KG1 (cell line): ENCODE measurements at places on chromosomes 2 and 18.
A peak's percentile ranks its signal among the peaks of the same experiment; 100 is the strongest.

- no peak for DNase-seq
Observed at GRCh38 chr2:73111073-73112025, 1.4 kb downstream of the RAB11FIP5 start.

DNA sequence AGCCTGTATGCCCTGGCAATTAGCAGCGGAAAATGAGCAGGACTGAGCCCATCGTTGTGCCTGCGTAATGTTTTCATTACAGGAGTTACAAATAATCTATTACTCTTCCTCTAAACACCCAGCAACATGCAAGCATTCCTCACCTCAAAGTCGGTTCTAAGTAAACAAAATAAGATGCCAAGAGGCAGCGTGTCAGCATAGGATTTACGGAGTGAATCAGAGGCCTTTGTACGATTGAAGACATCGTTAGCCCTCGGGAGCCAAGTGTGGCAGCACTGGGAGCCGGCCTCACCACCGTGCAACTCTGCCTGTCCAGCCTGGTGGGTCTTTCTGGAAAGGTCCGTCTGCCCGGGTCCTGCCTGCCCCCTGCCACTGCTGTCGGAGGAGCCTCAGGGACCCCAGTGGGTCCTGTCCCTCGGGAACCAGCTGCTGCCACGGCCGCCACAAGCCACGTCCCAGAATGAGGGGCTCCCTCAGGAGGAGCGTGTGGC lies 80.1 kb upstream of the CTDP1 start:
- no peak for DNase-seq

- no peak for DNase-seq
Observed at GRCh38 chr2:230216489-230216888, 3.3 kb downstream of the SP110 start.

- DNase-seq = no peak
Observed at GRCh38 chr18:26941584-26941983, 76.1 kb upstream of the AQP4 start.

GRCh38 chr2:6089474-6089873 lies 397.3 kb downstream of the SOX11 start:
- no peak for DNase-seq

DNA sequence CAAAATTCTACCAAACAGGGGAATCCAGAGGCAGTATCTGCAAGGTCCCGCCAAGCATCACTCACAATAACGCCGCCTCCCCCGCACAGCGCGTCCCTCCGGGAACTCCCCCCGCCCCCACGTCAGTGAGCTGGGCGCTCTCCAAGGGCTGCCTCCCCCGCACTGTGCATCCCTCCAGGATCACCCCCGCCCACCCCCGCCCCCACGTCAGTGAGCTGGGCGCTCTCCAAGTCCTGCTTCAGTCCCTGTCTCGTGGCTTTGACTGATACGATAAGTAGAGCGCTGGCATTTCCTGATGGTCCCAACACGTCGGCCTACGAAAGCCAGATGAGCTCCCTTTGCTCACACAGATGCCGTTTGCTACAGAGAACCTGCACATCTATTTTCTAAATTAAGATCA lies 130.7 kb upstream of the TPO start:
- DNase-seq = no peak

DNA sequence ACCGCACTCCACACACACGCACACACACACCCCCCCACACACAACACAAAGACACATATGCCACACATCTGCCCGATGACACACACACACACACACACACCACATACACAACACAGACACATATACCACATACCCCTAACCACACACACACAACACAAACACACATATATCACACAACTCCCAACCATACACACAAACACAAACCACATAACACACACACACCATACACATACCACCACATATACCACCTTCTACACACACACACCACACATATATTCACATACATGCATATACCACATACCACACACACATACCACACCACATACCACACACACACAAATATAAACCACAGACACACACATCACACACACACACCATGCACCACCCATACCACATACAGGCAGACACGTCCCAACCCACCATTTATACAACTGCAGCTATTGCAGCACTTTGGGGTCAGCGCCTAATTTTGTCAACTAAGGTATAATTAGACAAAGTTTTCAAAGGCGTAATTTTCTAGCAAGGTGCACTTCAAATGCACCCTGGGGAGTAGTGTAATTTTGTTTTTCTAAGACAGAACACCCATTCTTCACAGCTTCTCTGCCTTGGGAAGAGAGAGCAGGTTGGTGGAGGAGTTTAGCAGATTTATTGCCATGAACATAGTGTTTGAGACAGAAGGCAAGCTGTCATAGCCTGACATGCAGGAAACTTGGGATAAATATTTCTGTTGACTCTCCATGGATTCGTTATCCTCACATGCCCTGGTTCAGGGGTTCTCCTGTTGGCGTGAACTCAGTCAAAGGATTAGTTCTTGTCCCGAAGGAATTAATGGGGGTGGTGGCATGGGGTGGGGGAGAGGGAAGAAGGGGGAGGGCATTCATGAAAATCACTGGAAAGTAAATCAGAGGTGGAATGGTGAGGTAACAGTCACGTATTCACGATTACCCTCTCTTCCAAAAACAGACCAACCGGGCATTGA lies 416.1 kb downstream of the LPIN1 start:
- DNase-seq = no peak

DNA sequence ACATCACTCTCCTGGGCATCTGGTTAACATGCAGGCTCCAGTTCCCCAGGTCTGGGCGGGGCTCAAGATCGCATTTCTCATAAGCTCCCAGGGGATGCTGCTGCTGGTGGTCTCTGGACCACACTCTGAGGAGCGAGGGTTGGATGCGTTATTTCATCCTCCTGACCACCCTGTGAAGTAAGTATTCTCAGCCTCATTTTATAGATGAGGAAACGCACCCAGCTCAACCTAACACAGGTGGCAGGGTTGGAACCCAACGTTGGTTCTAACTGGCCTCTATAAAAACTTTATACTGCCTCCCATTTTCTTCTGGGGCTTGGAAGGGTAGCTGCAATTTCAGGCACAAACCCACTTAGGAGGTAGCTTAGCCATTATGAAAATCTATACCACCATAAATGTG lies 120.5 kb downstream of the FAM210A start:
- DNase-seq = no peak

DNA sequence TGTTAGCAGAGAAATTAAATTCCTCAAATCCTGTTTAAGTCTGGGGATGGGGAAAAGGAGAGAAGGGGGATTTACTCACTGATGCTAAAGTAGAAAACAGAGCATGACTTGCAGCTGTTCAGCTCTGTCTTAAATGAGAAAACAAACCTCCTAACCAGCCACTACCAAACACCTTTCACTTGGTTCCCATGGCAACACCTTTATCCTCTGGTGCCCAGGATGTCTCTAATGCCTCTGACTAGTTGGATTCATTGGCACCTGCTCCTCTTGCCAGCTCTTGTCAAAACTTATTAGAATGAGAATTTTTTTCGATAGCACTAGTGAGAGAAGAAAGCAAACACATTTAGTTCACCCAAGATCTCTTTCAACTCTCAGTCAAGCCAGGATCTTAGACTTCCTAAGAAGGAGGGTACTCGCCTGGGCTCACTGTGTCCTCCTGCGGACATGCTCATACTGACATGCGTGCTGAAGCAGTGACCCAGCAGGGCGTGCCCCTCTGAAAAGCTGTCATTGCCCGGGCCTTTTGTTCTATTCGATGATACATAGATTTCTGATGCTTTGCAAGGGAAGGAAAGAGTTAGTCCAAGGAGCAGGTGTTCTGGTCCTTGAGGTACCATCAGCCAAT lies 656.0 kb upstream of the CELF4 start:
- no peak for DNase-seq

GRCh38 chr2:234680688-234681619 lies 184.1 kb upstream of the ARL4C start:
- DNase-seq = no peak

GRCh38 chr2:229463841-229464346 lies 192.8 kb upstream of the PID1 start:
- no peak for DNase-seq

DNA sequence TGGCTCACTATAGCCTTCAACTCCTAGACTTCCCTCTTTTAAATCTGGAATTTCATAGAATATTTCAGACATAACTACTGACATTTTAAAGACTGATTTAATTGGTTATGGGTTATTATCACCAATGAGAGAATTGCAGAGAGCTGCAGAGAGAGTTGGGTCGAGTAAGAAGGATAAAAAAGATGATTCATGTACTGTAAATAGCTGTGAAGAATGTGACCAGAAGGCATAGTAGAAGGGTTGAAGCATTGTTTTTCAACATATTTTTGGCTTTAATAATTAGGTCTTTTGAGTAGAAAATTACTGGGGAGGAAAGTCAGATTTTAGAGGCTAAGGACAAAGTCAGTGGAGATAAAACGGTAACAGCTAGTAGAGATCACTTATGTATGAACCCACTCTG lies 503.2 kb upstream of the SLC8A1 start:
- DNase-seq = no peak

- DNase-seq = no peak
Observed at GRCh38 chr18:79404567-79404910, 8.8 kb downstream of the NFATC1 start.

DNA sequence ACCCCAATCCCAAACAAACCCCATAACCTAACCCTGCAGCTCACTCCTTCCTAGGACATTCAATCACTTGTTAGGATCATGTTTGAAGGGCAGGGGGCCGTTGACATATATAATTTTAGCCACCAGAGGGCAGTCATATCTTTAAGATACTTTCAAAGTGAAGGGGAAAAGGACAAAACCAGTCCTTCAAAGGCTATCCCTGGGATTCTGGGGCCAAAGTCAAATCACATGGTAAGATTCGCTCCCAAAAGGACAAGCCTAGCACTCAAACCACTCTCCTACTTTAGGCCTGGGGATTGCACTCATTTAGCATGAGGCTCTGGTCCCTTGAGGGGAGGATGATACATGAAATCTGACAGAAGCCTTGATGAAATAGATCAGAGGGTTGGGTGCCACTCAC lies 44.6 kb downstream of the HAUS1 start:
- DNase-seq = peak; percentile 29

- DNase-seq = no peak
Observed at GRCh38 chr18:55444536-55444935, 143.5 kb downstream of the TCF4 start.

DNA sequence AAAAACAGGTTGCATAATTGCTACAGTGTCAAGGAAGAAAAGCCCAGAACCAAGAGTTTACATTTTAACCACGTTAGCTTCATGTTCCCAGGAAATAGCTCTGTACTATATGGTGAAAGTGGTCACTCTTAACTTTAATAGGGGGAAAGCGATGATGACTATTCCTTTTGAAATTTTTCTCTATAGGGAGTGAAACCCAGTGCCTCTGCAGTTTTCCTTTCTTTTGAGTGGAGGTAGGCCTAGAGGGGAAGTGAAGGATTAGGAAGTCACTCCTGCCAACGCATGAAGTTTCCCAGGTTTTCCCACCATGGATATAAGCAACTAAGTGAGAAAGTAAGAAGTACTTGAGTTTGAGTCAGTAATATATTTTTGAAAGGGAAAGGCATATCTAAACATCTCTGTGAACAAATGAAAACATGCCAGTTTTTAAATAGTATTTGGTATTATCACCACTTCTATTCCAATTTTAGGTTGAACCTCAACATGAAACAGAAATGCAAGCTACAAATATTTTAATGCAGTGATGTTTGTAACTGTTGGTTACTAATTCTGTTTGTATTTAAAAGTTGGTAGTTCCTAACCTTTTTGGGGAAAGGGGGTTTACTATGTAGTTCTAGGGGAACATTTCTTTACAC lies 91.9 kb downstream of the VRK2 start:
- DNase-seq = no peak

DNA sequence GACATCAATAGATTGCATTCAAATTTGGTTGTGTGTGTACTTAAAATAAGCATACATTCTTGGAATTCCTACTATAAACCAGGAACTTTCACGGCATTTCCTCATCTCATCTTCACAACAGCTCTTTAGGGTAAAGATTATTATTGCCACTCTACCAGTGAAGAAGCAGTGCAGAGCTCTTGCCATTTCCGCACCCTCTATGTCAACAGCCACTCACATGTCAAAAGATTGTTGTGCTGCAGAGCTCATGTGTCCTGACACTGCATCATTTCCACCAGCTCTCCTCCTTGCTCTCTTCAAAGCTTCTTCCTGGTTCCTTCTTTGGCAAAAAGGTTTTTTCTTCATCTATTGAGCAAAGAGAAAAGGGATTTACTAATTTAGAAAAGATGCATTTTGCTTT lies 26.5 kb upstream of the L3MBTL4 start:
- no peak for DNase-seq

DNA sequence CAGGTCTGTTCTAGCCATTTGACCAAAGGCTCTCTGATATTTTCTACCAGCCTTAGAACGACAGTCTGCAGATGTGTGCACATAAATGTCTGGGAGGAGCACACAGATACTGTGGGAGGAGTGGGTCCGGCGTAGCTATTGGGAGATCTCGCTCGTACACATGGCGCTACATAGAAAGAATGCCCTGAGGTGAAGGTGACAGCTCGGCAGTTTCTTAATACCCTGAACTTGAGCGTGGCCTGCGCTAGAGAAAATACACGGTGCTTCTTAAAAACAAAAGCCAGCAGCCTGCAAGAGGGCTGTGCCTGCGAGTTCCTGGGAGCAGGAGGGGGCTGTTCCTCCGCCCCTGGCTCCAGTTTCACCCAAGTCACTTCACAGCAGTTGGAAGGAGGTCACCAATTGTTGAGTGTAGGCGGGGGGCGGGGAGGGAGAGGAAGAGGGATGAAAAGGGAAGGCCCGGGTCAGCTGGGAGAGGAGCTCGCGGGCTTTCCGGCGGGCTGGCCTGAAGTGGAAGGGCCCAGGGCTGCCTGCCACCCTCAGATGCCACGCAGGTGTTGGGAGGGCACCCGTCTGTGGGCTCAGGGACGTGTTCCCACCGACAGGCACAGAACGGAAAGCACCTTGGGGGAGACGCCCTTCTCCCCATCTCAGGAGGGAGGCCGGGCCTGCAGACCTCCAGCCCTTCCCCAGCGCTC lies 124.7 kb upstream of the ZNF516 start:
- DNase-seq = no peak

DNA sequence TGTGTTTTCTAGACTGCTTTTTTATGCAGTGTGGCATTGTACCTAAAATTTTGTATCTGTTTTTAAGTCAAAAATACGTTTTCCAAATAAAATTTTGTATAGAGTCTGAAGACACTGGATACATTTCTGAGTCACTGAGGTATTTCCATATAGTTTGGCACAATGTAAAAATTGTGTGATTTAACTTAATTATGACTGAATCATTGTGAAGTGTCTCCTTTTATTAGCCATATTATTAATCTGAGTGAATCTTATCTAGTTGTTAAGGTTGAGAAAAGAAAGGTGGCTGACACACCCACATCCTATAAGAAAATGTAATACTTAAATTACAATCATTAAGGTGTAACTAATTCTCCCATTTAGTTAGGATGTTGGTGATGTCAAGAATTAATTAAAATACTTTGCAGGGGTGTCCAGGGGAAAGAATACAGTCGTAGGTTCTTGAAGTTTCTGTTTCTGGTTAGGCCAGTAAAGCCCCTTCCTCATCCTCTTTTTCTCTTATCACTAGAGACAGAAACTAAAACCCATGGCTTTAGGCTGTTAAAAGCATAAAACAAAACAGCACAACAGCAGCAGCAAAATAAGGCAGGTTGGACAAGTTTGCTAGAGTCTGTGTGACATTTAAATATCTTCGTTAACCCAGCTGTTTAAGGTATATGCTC lies 71.6 kb downstream of the UBE2E3 start:
- no peak for DNase-seq
